Activated T-helper 9 cell treated with anti-CD3 and anti-CD28 coated beads, Interleukin-2, amount 50 U/mL, for 16 hours (primary cell): ENCODE measurements at places on chromosomes 7 and 10.

GRCh38 chr7:43353902-43354301 lies 229.0 kb upstream of the STK17A start:
- no peak for DNase-seq

DNA sequence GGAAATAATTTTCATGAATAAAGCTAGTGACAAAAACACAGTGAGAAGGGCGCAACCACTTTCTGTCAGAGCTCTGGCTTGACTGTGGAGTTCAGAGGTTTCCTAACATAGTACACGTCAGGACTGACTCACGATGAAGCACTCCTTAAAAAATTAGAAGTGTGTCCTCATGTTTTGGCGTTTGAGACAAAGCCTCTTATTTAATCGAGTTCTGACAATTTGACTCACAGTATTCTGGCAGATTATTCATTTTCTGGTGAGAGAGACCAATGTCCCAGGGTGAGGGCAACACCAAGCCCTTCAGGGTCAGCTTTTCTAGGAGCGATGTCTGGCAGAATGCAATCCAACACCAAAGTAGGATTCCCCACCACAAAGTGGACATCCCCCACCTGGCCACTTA lies 108.7 kb downstream of the DIP2C start:
- no peak for DNase-seq

GRCh38 chr7:101308245-101309085 lies 13.1 kb downstream of the IFT22 start:
- DNase-seq, result peak; percentile 21

DNA sequence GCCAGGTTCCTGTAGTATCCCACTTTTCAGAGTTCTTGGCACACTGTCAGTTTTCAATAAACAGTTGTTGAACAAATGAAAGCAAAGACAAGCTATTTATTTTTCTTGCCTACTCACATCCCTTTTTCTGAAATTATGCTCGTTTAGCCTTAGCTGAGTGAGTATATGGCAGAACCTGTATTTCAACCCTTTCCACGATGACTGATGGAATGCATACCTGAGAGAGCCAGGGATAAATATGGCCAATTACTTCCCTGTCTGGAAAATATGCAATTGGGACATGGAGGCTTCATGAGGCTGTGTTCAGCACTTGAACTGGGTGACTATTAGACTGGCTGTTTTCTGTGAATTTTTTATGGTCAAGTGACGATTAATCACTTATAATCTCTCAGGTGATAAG lies 144.5 kb upstream of the POT1 start:
- DNase-seq, result no peak

- DNase-seq, result no peak
These were observed 620.5 kb upstream of the LRRN3 start for GRCh38 chr7:110470420-110470819.

GRCh38 chr10:24440817-24441797 lies 232.2 kb downstream of the KIAA1217 start:
- no peak for DNase-seq

DNA sequence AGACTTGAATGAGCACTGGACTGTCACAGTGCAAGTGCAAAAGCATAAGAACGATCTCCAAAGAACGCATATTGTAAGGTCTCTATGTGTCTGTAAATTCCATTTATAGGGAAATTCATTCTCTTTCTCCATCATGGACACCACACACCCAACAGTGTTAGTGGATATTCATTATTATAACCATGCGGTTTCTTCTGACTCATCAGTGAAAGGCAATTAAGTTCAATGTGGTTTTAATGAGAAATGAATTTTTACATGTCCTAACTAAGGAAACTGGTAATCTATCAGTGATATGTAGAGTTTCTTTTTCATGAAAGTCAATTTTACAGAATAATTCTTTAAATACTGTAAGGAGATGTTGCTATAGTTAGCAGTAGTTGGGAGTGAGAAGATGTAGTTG lies 25.9 kb downstream of the GIMAP8 start:
- no peak for DNase-seq

DNA sequence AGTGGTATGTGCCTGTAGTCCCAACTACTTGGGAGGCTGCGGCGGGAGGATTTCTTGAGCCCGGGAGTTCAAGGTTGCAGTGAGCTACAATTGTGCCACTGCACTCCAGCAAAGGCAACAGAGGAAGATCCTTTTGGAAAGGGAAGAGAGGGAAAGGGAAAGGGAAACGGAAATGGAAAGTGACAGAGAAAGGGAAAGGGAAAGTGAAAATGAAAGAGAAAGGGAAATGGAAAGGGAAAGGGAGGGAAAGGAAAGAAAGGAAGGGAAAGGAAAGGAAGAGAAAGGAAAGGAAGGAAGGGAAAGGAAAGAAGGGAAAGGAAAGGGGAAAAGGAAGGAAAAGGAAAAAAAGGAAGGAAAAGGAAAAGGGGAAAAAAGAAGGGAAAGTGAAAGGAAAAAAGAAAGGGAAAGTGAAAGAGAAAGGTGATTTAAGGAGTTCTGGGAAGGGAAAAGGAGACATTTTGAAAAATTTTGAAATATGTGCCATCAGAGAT lies 2.3 kb upstream of the ZC3HAV1 start:
- no peak for DNase-seq

DNA sequence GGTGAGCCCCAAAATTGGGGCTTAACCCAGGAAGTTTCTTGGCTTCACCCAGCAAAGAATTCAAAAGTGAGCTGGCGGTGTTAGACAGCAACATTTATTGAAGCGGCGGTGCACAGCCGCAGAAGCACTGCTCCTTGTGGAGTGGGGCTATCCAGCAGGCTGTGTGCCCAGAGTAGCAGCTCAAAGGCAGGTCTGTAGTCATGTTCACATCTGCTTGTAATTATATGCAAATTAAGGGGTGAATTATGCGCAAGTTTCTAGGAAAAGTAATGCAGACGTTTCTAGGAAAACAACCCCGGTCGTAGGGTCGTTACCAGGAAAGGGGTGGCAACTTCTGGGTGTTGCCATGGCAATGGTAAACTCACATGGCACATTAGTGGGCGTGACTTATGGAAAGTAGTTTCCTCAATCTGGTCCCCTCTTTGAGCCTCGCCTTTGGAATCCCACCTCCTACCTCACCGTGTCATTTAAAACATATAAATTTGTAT lies 13.7 kb upstream of the KBTBD2 start:
- DNase-seq, result peak; percentile 61

DNA sequence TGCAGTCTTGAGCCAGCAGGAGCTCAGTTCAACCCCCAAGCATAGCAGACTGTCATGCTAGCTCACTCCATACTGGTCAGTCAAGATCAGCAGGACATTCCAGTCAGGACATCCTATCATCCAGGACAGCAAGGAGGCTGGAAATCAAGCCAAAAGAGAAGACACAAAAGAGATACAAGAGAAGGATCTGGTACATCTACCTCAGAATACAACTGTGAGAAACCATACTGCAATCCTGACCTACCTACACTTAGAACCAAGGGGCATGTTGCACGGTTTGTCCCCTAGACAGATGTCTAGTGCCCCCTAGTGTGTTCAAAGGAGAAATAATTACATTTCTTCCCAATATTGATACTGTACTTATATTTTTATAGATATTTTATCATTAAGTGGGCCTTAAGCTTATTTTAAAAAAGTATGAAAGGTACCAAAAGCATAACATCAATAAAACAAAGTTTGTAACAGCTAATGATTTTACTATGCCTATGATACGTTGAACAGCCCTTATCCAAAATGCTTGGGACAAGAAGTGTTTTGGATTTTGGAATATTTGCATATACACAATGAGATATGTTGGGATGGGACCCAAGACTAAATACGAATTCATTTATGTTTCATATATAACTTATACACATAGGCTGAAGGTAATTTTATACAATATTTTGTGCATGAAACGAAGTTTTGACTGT lies 26.7 kb downstream of the ERCC6 start:
- no peak for DNase-seq
